ENCODE measurements at places on chromosomes 6 and 20.

DNA sequence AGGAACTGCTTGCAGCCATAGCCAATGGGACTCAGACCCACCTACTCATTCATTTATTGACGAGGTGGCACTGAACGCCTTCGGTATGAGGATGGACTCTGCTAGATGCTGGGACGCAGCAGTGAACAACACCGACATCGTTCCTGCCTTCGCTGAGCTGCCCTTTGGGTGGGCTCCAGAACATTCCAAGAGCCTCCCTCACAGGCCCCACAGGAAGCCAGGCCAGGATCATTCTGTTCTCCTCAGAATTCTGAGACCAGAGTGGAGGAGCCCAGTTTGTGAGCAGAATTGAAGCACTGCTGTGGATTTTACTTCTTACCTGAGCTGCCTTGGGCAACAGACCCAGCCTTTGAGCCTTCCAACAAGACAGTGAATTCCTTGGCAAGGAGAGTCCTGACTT, 82.1 kb downstream of the KCNB1 start:
- no peak for DNase-seq

- no peak for DNase-seq
Measured at GRCh38 chr6:87054143-87054833, 40.6 kb downstream of the CGA start.

- no peak for DNase-seq
Measured at GRCh38 chr6:39964530-39964929, 30.3 kb upstream of the MOCS1 start.

GRCh38 chr6:42314571-42315258, 97.1 kb upstream of the MRPS10 start:
- DNase-seq, result no peak

DNA sequence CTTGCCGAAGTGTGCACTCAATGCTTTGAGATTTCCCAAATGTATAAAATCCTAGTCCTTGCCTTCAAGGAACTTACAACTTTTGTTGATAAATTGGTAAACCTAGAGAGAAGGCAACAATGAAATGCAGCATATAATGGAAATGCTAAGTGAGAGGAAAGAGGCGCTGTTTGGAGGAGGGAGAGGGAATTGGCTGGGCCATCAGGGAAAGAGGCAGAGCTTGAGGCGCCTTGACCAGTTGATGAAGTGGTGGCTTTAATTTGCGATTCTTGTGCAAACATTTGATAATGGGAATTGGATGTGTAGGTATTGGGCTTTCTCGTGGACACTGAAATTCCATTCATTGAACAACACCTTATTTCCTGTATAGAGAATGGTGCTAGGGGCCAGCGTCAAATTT, 1.9 kb upstream of the CDYL start:
- no peak for DNase-seq

- no peak for DNase-seq
Measured at GRCh38 chr20:20410678-20411077, 42.8 kb downstream of the INSM1 start.

DNA sequence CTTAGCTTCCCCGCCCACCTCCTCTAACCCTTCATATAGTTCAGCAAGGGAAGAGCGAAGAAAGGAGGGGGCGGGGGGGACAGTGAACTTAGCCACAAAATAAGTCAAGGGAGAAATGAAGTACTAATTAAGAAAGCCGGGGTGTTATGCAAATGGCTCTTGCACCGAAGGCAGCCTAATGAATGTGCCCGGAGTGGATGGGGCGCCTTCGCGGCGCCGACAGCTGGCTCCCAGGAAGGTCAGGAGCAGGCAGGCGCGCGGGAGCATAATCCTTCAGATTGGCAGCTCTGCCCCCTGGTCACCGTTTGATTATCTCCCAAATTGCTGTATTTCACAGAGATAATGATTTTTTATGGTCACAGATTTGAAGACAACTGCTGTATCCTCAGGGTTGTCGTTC, 395.1 kb downstream of the TFAP2B start:
- DNase-seq, result no peak

DNA sequence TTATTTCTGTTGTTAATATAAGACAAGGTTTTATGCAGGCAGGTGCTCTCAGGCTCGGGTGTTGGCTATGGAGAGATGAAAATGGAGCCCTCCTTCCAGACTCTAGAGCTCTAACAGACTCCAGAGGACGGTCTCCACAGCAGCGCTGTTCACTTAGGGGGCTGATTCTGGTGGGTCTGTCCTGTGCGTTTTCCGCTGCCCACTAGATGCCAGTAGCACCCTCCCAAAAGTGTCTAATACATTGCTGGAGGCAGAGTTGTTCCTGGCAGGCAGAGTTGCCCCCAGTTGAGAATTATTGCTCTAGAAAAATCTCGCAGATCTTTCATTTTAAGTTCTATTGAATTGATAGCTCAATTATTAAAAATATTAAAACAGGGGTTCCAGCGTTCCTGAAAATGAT, 109.9 kb downstream of the MAP3K4 start:
- DNase-seq, result no peak

- DNase-seq, result no peak
Measured at GRCh38 chr6:131382631-131383030, 190.4 kb upstream of the ARG1 start.

DNA sequence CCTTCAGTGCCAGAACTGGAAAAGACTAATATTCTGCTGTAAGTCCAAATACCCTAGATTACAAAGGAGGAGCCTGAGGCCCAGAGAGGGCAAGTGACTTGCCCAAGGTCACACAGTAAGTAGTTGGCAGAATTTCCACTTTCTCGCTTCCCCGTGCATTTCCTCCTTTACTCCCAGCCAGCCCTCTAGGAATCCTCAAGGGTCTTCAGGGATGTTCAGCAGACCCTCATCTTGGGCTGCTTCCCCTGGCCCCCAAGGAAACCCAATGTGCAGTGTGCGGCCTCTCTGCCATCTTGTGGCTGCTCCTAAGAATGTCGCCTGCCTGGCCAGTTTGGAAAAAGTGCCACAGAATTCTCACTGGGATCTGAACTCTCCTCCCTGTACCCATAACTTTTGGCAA, 217.7 kb upstream of the LRFN2 start:
- DNase-seq, result no peak

DNA sequence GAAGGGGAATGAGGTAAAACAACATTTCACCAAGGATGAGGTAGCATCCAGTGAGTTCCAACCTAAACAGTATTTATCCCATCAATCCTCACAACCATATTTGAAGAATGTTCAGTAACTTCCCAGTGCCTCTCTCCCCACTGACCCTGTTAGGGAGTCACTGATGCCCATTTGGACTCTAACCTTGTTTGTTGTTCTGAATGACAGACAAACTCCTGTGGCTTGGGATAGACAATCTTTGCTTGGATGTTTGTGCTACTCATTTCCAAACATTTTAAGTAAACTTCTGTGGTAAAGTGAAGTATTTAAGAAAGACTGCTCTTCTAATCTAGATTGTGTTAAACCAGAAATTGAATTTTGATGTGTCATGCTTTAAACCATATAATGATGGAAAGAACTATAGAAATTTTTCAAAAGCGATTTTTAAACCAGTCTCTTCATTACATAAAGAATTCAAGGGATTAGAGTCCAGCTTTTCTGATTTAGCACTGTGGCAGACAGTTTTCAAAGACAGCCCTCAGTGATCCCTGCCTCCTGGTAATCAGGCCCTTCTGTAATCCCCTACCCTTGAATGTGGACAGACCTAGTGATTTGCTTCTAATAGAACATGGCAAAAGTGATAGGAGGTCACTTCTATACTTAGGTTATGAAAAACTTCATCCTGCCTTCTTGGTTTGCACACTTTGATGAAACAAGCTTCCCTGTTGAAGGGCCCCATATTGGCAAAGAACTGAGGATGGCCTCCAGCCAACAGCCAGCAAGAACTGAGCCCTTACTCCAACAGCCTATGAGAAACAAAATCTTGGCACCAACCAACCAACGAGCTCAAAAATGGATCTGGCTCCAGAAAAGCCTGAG, 191.6 kb downstream of the DST start:
- no peak for DNase-seq

- no peak for DNase-seq
Measured at GRCh38 chr6:87518453-87518852, 45.7 kb downstream of the SLC35A1 start.

GRCh38 chr20:47476452-47476851, 25.2 kb upstream of the NCOA3 start:
- no peak for DNase-seq

DNA sequence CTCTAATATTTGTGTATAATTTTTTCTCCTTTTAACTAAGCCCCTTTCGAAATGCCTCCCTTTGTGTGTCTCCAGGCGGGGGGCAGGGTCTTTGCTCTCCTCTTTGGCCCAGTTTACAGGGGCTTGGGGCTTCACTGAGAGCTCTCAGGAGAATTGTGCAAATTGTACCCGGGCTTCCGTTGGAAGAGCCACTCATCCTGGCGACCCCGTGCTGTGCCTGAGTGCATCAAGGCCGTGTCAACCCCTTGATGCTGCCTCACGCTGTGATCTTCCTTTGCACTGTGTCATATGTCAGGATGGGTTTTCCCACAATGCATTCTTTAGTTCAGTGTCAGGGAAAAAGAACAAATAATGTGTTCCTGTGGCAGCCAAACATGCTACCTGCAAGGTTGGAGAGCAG, 118.0 kb upstream of the POU3F2 start:
- DNase-seq, result no peak

DNA sequence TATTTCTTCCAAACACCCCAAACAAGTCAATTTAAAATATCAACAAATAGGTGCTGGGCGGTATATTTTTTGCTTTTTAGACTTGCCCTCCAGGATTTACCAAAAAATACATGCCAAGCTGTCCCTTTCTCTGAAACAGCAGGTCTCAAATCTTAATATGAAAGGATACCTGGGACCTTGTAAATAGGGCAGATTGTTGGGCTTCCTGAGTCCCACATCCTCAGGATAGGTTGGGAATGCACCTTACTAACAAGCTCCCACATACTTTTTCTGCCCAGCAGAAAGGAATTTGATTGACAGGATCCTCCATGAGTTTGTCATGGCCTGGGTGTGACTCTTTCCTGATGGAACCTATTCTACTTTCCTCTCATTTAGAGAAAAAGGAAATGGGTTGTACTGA, 4.9 kb upstream of the SLC24A3 start:
- no peak for DNase-seq

GRCh38 chr6:56430629-56431600, 183.5 kb upstream of the COL21A1 start:
- DNase-seq, result no peak

DNA sequence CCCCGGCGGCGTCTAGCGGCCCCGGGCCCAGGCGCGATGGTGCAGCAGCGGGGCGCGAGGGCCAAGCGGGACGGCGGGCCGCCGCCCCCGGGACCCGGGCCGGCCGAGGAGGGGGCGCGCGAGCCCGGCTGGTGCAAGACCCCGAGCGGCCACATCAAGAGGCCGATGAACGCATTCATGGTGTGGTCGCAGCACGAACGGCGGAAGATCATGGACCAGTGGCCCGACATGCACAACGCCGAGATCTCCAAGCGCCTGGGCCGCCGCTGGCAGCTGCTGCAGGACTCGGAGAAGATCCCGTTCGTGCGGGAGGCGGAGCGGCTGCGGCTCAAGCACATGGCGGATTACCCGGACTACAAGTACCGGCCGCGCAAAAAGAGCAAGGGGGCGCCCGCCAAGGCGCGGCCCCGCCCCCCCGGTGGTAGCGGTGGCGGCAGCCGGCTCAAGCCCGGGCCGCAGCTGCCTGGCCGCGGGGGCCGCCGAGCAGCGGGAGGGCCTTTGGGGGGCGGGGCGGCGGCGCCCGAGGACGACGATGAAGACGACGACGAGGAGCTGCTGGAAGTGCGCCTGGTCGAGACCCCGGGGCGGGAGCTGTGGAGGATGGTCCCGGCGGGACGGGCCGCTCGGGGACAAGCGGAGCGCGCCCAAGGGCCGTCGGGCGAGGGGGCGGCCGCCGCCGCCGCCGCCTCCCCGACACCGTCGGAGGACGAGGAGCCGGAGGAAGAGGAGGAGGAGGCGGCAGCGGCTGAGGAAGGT, 715 bp downstream of the SOX12 start:
- DNase-seq, result no peak

- DNase-seq, result no peak
Measured at GRCh38 chr6:42981836-42982235, 2.5 kb upstream of the PPP2R5D start.

- no peak for DNase-seq
Measured at GRCh38 chr6:158926414-158926813, 73.6 kb downstream of the RSPH3 start.
